NCI-H1105 (cell line): ENCODE measurements at places on chromosomes 2 and 18.
A peak's percentile ranks its signal among the peaks of the same experiment; 100 is the strongest.

- DNase-seq, result no peak
These were observed 115.1 kb downstream of the NAB1 start for GRCh38 chr2:190763901-190764514.

DNA sequence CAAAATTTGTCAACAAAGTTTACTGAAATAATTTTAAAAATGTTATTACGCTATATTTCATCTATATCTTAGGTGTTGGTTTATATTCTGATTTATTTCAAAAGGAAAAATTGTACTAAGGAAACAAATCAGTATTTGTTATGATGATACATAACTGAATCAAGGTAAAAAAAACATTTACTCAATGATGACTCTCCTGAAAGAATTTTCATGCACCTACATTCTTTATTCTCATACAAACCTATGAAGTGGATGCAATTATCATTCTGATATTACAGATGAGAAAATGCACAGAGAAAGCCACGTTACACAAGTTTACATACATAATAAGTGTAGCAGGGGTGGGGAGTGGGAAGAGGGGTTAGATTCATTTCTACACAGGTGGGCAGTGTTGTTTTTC, 422.4 kb downstream of the DSEL start:
- DNase-seq, result no peak

- no peak for DNase-seq
These were observed 55.7 kb downstream of the IRS1 start for GRCh38 chr2:226743915-226744314.

DNA sequence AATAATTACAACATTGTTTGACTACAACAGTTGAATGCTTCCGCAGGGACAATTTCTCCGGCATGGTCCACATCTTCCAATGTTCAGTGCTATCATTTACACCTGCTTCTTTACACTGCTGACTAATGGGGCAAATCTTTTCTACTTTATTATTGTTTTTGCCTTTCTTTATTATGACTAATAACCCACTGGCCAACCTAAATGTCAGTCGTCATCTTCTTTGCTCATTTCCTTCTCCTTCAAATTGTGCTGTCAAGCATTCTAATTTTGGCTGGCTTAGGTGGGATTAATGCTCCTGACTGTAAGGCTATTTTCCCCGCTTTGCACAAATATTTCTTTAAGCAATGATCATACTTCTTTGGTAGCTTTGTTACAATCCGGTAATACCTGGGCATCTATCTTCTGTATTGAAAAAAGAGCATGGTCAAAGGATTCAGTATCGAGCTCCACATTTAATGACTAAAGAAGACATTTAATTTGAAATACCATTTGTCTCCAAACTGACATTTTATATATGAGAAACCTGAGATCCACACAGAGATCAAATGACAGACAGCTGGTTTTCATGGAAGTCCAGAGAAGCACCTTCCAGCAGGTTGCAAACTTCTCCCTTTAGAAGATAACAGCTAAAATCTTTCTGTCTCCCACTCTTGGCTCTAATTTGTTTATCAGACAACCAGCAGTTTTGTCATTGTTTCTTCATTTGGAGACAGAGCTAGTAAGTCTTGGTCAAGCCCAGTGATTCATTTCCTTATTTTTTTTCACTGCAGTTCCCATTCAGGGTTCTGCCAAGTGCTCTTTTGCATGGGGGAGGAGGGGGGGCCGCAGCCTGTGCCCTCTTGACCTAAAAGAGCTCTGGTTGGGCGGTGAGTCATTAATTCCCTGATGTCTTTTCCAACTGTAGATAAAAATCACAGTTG, 132.9 kb downstream of the SOCS6 start:
- peak; percentile 0 for DNase-seq

DNA sequence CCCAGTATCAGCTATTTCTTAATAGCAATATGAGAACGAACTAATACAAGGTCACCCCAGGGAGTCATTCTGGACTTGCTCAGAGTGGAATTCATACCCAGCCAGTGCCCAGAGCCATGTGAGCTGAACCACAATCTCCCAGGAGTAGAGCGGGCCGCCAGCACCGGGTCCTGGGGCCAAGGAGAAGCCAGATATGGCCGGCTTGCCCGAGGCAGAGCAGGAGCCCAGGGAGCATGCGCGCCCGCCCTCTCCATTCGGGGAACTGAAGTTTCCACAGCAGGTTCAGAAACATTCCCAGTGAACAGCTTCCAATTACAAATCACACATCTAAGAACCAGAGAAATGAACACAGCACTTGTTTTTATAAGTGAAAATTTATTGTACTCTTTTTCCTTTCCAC, 37.5 kb downstream of the EIPR1 start:
- DNase-seq, result no peak

DNA sequence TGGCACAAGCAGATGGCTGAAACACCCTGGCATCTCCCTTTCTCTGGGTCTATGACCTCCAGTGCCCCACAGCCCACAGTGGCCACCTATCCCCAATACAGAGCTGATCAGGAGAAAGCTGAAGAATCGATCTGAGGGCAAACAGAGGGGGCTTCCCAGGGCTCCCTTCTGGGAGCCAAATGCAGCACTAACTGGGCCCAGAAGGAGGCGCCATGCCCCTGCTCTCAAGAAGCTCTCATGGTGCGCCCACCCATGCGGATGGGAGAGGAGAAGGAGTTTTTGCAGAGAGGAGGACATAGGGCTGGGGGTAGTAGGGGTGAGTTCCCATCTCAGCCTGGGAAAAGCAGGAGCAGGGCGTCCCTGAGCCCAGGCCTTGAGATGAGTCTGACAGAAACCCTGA, 787.3 kb upstream of the RAB6C start:
- DNase-seq, result no peak

DNA sequence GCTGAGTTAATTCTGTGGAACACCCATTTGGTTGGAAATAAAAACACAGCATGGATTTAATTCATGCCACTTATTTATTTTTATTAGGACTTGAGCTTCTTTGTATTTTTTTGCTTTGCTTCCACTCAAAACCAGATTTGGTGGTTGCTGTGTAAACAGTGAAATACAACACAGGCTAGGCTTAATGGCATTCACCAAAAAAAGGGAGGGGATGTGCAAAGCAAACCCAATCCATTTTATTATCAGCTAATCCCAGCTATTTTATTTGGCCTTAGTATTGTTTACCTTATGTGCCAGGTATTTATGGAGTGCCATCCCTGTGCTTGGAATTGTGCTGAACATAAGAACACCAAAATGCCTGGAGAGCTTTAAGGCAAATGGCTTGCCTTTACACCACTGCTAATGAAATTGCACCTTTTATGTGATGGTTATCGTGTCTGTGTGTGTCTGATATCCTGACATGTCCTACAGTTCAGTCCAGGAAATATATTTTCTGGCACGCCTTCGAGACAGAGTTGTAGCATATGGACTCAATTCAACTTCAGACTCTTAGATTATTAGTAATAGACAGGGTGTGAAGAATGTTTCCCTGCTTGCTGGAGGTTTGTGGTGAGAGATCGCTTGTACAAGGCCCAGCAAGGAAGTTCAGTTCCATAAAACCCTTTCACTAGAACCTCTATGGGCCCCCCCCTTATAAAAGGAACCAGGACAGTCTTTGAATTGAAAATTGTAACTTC, 99.6 kb downstream of the PRPF40A start:
- DNase-seq, result no peak

GRCh38 chr2:38237311-38237710, 139.8 kb downstream of the ATL2 start:
- DNase-seq, result no peak

DNA sequence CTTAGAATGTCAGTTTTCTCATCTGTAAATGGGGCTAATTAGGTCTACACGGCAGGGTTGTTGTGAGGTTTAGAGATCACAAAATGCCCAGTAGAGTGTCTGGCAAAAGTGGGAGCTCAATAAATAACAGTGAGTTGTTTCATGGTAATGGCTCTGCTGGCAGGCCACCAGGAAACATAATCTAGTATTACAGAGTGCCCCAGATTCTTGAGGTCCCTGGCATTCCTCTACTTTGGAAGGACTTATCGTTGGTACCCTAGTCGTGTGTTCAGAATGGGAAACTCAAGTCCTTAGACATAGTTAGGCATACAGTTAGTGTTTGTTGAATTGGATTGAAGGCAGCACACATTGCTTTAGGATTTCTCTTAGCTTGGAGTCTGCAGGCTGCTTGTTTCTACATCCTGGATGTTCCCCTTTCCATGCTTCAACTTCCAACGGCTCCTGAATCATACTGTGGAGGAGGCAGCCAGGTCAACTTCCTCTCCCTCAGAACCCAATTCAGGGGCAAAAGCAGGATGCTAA, 161.5 kb upstream of the FOSL2 start:
- DNase-seq, result no peak

- DNase-seq, result no peak
These were observed 48.1 kb downstream of the SEMA4F start for GRCh38 chr2:74702001-74702715.

DNA sequence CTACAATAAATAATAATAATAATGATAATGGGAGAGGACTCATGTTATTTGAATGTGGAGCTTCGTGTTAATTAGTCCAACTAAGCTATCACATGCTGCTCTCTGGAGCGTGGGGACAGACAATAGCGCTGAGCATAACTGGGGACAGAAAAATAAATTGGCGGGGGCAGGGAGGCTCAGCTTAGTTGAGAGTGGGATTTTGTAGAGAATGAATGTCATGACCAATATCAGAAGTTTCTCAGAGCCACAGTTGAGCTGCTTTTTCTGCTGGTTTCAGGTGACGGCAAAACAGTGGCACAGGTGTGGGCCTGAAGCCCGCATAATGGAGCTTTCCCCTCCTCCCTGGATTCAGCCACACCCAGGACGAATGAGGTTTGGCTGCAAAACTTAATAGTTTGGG, 111.1 kb upstream of the CAB39 start:
- DNase-seq, result no peak

GRCh38 chr2:16166327-16166981, 226.1 kb downstream of the MYCN start:
- DNase-seq, result no peak

GRCh38 chr2:73104933-73105332, 7.8 kb downstream of the RAB11FIP5 start:
- DNase-seq, result no peak

- DNase-seq, result no peak
These were observed 14.6 kb downstream of the STRADB start for GRCh38 chr2:201466050-201466675.

- no peak for DNase-seq
These were observed 255.5 kb upstream of the FN1 start for GRCh38 chr2:215691346-215691745.
